ENCODE measurements at places on chromosomes 2 and 18. TPM values are rescaled to one million over a fixed set of nuclear protein-coding genes. Genes with fewer than 3 reads are reported as not detected.

The CD8B2 gene
- not detected for total RNA-seq

GRCh38 chr18:40962784-40963183 lies 992.2 kb upstream of the PIK3C3 start:
- no peak overlapping the region for H3K27ac ChIP-seq
- no peaks in the 10 kb centered on the region for H3K36me3 ChIP-seq
- no peaks in the 10 kb centered on the region for H3K4me1 ChIP-seq
- no peak overlapping the region for H3K4me3 ChIP-seq
- H3K27me3 ChIP-seq = no peaks in the 10 kb centered on the region
- DNase-seq = no peak

GRCh38 chr18:61832858-61833257 lies 59.9 kb downstream of the RNF152 start:
- no peak for DNase-seq
- H3K4me3 ChIP-seq = no peak overlapping the region
- H3K27ac ChIP-seq = no peak overlapping the region

The SERPINB4 gene
- total RNA-seq = not detected

DNA sequence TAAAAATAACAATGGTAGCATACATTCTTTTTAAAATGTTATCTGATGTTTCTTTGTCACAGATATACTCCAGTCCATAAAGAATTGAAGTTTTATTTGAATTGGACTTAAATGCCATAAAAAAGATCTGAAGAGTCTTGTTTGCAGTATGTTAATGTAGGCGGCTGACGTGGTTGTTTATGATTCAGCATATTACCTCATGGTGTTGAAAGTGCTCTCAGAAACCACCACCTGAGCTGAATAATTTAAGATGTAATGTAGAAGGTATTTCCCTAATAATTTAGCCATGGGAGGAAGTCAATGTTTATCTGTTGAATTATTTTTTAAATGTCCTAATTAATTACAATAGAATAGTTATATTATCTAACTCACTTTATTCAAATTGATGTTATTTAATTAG lies 58.6 kb upstream of the CHN1 start:
- no peaks in the 10 kb centered on the region for H3K36me3 ChIP-seq
- H3K27ac ChIP-seq = no peak overlapping the region

- no peak overlapping the region for H3K4me3 ChIP-seq
- H3K27me3 ChIP-seq = no peaks in the 10 kb centered on the region
- no peak for DNase-seq
- H3K36me3 ChIP-seq = no peaks in the 10 kb centered on the region
- peaks cover 12% of the 10 kb centered on the region for H3K4me1 ChIP-seq
Observed at GRCh38 chr18:35030277-35030989, 10.8 kb upstream of the MAPRE2 start.

- no peaks in the 10 kb centered on the region for H3K36me3 ChIP-seq
- peak; percentile 42 for DNase-seq
- H3K4me3 ChIP-seq = no peak overlapping the region
- H3K27me3 ChIP-seq = no peaks in the 10 kb centered on the region
- no peak overlapping the region for H3K27ac ChIP-seq
Observed at GRCh38 chr2:127115471-127116199, 8.7 kb upstream of the BIN1 start.

GRCh38 chr2:162113776-162114168 lies 38.3 kb downstream of the GCG start:
- H3K27me3 ChIP-seq = no peaks in the 10 kb centered on the region
- H3K4me3 ChIP-seq = no peak overlapping the region
- peaks cover 7% of the 10 kb centered on the region for H3K4me1 ChIP-seq
- DNase-seq = no peak
- no peaks in the 10 kb centered on the region for H3K36me3 ChIP-seq

DNA sequence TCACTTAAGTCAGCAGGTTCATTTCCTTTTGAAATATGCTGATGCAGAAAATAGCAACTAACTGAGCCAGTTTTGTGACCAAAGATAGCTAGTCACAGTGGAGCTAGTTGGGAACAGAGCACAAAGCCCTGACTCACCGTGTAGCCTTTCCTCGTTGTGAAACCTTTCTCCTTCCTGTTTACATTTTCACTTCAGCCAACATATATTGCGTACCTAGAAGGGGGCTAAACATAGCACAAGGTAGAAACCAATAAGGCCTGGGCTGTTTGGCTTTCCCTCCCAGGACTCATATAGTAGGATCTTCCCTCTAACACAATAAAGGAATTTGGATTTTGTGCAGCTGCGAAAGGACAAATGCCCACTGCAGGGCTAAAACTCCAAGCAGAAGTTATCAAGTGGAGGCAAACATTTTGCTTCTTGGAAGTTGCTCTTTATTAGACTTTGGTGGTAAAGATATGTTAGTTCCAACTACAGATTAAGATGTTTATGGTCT lies 24.5 kb upstream of the LPIN2 start:
- no peak overlapping the region for H3K4me3 ChIP-seq
- no peaks in the 10 kb centered on the region for H3K4me1 ChIP-seq
- H3K27me3 ChIP-seq = no peaks in the 10 kb centered on the region
- H3K27ac ChIP-seq = no peak overlapping the region
- DNase-seq = no peak

The KIAA1328 gene
- total RNA-seq = 18.9 TPM

DNA sequence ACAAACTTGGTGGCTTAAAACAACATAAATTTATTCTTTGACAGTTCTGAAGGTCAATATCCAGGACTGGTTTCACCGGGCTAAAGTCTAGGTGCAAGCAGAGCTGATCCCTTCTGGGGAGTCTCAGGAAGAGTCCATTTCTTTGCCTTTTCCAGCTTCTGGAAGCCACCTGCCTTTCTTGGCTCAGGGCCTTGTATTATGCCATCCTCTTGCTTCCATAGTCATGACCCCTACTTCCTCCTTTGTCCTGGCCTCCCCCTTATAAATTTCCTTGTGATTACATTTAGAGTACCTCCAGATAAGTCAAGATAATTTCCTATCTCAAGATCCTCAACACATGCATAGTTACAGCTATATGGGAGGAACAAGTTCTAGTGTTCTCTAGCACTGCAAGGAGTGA lies 1089.5 kb downstream of the LRP1B start:
- no peak for DNase-seq
- H3K36me3 ChIP-seq = no peaks in the 10 kb centered on the region
- H3K4me1 ChIP-seq = no peaks in the 10 kb centered on the region
- no peak overlapping the region for H3K4me3 ChIP-seq

The TWIST2 gene
- 53.9 TPM for total RNA-seq

GRCh38 chr18:31679791-31680432 lies 4.5 kb downstream of the B4GALT6 start:
- no peaks in the 10 kb centered on the region for H3K27me3 ChIP-seq
- no peak for DNase-seq
- H3K27ac ChIP-seq = no peak overlapping the region
- no peaks in the 10 kb centered on the region for H3K36me3 ChIP-seq
- H3K4me3 ChIP-seq = no peak overlapping the region
- peaks cover 7% of the 10 kb centered on the region for H3K4me1 ChIP-seq

- H3K27ac ChIP-seq = no peak overlapping the region
- DNase-seq = no peak
- H3K36me3 ChIP-seq = no peaks in the 10 kb centered on the region
- H3K27me3 ChIP-seq = no peaks in the 10 kb centered on the region
- H3K4me1 ChIP-seq = no peaks in the 10 kb centered on the region
Observed at GRCh38 chr2:143581134-143581533, 451.9 kb downstream of the ARHGAP15 start.

GRCh38 chr18:57674891-57675290 lies 53.3 kb upstream of the NARS1 start:
- H3K36me3 ChIP-seq = no peaks in the 10 kb centered on the region
- no peak for DNase-seq
- H3K4me1 ChIP-seq = no peaks in the 10 kb centered on the region
- H3K4me3 ChIP-seq = no peak overlapping the region
- H3K27ac ChIP-seq = no peak overlapping the region

DNA sequence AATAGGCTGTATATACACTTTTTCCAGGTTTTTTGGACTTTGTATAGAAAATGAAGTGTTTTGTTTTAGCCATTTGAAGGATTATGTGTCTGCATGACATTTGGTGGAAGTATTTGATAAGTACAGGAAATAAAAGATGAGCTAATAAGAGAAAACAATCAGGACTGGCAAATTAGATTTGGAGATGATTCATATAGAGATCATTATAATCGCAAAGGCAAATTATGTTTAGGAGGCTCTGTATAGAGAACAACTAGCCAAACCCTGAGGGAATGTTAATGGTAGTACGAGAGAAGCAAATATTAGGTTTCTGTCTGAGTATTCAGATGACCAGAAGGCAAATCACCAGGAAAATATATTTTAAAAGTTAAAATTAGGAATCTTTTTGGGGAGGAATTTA lies 41.7 kb downstream of the PLCL1 start:
- H3K36me3 ChIP-seq = no peaks in the 10 kb centered on the region
- H3K27me3 ChIP-seq = no peaks in the 10 kb centered on the region
- no peak overlapping the region for H3K4me3 ChIP-seq
- peaks cover 21% of the 10 kb centered on the region for H3K4me1 ChIP-seq
- H3K27ac ChIP-seq = peak overlapping the region; percentile 27
- DNase-seq = no peak

GRCh38 chr18:54776282-54776977 lies 51.8 kb upstream of the RAB27B start:
- no peak for DNase-seq
- H3K27ac ChIP-seq = no peak overlapping the region
- peaks cover 14% of the 10 kb centered on the region for H3K4me1 ChIP-seq
- H3K27me3 ChIP-seq = no peaks in the 10 kb centered on the region
- no peak overlapping the region for H3K4me3 ChIP-seq

DNA sequence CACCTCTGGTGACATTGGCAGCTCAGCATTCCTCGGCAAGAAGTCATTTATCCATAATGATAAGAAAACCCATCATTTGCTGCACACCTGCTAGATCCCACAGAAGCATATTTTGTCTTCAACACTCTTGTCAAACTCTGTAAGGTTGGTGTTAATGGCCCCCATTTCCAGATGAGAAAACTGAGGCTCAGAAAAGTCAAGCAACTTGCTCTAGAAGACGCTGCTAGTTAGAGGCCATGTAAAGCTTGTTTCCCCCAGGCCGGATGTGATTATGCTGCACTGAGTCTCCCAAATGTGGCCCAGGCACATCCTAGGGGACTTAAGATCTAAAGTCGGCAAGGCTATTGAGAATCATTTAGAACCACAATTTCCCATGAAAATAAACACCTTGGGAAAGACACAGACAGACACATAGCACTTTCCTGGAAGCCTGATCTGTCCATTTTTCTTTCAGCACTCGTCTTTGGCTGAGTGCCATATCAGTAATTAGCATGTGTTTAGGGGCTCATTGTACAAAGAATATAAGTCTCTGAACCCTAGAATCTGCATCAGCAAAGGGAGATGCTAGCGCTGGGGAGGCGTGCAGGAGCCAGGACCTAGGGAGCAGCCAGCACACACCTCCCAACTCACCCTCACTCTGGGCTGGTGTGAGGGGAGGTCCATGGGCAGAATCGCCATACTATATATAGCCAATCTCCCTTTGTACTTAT lies 39.3 kb downstream of the C1QL2 start:
- H3K27ac ChIP-seq = no peak overlapping the region
- peaks cover 21% of the 10 kb centered on the region for H3K27me3 ChIP-seq
- DNase-seq = no peak

The DIS3L2 gene
- 23.9 TPM for total RNA-seq

DNA sequence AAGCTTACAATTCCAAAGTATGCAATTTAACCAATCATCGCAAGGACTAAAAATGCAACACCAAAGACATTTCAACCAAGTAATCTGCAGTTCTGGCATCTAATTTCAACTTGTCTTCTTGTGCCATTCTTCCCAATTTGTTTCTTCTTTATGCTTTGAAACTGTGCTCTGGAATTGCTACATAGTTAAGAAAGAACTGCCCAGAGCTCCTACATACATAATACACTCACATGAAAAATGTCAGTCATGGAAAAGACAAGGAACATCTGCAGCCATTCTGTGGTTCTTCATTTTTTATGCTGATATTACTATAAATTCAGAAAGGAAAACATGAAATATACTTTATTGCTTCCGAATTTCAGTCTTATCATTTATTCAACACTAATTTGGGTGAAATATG lies 4.4 kb downstream of the EPB41L3 start:
- H3K27ac ChIP-seq = no peak overlapping the region
- no peak overlapping the region for H3K4me3 ChIP-seq
- no peaks in the 10 kb centered on the region for H3K27me3 ChIP-seq
- no peaks in the 10 kb centered on the region for H3K36me3 ChIP-seq

DNA sequence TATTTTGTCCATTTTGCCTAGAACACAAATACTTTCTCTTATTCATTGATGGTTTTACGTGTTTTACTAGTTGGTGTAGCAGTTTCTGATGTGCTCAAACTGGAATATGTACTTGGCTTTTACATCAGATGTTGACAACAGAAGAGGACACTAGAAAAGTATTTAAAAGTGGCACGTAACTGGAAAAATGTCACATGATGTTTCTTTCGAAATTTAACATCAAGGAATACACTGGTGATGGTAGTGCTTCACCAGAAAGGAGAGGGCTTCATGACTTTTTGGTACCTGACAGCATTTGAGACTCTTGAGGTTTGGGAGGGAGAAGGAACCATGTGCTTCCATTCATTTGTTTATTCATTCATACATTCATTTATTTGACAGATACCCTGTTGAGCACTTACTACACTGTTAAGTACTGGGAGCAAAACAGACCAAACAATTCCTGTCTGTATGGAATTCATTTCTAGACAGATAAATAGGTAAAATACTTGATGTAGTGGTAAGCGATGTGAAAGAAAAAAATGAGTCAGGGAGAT lies 1.5 kb downstream of the GIGYF2 start:
- H3K27me3 ChIP-seq = no peaks in the 10 kb centered on the region
- no peak overlapping the region for H3K27ac ChIP-seq
- no peak for DNase-seq
- peak overlapping the region; percentile 69 for H3K4me3 ChIP-seq

The POTEJ gene
- total RNA-seq = not detected

The VWA3B gene
- not detected for total RNA-seq
